CD4-positive, alpha-beta T cell treated with Interleukin-4 for 1 hour (primary cell): ENCODE measurements at places on chromosomes 1 and 21.

- DNase-seq, result no peak
Observed at GRCh38 chr1:56263908-56264307, 315.5 kb downstream of the PLPP3 start.

GRCh38 chr1:50681931-50682330 is 258.7 kb upstream of the DMRTA2 start:
- DNase-seq, result no peak

- DNase-seq, result no peak
Observed at GRCh38 chr1:192327997-192328396, 11.2 kb downstream of the RGS21 start.

DNA sequence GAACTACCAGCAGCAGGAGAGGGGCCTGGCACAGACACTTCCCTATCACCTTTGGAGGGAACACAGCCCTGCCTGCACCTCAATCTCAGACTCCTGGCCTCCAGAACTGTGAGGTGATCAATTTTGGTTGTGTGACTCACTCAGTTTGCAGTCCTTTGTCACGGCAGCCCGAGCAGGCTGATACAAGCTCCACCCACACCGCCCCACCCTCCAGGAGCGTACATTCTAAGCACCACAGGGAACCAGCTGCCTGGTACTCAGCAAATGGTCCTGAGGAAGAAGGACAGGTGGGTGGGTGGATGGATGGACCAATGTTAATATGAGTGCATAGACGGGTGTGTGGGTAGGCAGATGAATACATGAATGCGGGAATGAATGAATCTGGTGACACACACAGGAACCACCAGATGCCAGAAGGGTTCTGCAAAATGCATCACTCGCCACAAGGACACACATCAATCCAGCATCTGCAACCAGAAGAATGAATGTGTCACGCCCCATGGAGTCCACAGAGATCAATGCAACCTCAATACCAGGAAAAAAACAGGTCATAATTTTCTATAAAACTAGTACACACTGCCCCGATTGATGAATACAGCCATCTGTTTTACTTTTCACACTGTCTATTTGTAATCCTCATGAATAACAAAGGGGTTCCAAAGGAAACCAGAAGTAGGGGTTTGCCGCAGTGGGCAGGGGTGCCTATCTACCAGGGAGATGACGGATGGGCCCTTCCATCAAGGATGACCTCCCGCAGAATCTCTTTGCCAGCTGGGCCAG is 284.5 kb downstream of the NPHP4 start:
- DNase-seq, result no peak

GRCh38 chr21:34372321-34372720 is 3.0 kb upstream of the SMIM11 start:
- no peak for DNase-seq

GRCh38 chr1:88126467-88126866 is 557.6 kb upstream of the PKN2 start:
- DNase-seq, result no peak

DNA sequence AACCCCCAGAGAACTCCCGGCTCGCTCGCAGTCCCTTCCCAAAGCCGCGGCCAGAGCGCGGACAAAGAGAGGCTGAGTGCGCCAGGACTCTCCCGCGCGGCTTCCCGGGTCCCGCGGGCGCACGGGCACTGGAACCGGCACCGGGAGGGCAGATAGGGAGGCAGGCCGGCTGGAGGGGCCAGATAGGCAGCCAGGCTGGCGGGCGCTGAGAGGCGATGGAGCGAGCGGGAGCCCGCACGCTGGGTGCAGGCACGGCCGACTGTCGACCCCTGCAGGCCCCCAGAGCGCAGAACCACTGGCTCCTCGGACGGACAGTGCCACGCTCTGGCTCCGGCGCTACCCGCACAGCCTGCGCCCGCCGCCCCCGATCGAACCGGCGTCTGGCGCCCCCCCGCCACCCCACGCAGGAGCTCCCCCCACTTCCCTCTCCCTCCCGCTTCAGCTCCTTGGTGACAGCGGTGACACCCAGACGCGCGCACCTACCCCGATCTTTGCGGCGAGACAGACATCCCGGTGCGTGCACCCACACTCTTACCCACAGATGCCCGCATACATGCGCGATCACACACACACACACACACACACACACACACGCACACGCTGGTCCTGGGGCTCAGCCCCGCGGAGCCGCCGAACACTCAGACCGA is 534 bp downstream of the SLC6A9 start:
- DNase-seq, result peak; percentile 42

DNA sequence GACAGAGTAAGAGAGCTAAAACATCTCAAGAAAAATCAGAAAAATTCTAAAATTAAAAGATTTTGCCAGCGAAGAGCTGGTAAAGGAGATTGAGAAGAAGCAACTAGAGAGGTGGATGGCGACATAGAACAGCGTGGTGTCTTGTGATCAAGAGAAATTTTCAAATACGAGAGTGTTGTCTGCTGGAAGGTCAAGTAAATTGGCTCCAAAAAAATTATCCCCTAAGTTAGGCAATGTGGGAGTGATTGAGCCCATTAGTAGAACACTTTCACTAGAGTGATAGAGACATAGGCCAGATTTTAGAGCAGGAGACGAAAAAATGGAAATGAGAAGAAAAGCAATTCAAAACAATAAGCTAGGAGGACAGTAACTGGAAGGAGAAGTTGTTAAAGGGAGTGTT is 94.3 kb upstream of the MPC2 start:
- no peak for DNase-seq

DNA sequence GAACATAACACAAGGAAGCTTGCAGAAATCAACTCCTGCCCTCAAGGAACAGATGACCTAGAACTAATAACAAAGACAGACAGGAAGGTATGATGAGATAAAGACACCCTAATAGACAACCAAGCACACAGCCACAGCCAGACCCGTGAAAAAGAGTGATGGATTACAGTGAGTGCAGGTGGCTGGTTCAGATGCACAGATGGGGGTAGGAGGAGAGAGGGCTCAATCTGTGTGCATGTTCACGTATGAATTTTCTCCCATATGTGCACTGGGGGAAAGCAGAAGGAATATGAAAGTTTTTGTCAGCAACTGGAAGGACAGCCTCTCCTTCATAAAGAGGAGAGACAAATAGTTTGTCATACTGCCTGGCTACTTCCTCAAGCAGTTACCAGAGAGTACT is 367.1 kb downstream of the PBX1 start:
- no peak for DNase-seq
